ENCODE measurements at places on chromosomes 5 and 9.

DNA sequence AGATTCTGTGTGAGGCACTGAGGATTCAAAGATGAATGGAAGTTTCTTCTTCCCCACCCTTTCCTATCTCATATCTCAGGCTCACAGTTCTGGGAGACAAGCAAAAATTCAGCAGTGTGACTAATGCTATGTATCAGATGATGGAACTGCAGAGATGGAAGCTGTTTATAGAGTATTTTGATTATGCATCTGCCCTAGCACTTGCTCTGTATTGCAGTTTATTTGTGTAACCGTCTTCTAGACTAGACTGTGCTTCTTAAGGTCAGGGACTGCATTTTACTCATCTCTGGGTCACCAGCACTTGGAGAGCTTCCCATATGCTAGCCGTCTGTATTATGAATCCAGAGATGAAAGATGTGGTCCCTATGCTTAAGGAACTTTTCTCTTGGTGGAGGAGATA, 12.6 kb downstream of the CAVIN4 start:
- no peak for DNase-seq

DNA sequence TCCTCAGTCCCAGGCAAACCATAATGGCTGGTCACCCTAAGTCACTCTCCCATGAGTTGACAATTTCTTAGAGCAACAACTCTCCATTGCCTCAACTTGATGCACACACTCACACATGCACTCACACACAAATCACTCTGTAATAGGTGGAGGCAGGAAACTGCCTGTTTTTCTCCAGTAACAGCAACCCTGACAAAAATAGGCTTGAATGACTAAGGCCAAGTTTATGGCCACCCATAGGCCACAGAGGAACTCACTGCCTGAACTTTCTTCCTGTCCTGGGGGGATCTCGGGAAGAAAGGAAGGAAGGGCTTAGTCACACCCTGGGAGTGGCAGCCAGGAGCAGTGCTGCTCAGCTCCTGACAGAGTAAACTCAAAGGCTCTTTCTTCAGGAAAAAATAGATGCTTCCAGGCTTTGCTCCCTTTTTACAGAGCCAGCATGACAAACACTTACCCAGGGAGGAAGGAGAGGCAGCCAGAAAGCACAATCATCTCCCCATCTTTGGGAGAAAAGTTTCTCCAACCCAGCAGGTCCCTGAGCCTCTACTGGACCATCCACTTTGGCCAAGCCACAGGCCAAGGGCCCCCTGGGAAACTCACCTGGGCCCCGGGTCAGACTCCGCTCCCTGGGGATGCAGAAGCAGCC, 368 bp downstream of the SH3TC2 start:
- DNase-seq: no peak

DNA sequence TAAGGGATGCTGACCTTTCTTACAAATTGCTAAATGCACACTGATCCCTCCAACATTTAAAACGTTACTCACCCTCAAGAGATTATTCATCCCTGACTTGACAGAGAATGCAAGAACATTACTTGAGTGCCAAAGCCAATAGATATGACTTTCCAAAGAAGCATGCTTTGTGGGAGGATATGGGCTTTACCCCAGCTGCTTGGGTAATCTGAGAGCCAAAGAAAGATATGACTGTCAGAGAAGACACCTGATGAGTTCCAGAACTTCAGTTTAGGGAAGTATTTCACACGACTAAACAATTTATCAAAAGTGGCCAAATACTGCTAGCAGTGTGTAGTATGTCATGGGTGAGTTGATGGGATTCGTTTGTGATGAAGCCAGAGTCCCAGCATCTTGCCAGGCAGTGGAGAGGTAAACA, 7.4 kb upstream of the SPDL1 start:
- no peak for DNase-seq

DNA sequence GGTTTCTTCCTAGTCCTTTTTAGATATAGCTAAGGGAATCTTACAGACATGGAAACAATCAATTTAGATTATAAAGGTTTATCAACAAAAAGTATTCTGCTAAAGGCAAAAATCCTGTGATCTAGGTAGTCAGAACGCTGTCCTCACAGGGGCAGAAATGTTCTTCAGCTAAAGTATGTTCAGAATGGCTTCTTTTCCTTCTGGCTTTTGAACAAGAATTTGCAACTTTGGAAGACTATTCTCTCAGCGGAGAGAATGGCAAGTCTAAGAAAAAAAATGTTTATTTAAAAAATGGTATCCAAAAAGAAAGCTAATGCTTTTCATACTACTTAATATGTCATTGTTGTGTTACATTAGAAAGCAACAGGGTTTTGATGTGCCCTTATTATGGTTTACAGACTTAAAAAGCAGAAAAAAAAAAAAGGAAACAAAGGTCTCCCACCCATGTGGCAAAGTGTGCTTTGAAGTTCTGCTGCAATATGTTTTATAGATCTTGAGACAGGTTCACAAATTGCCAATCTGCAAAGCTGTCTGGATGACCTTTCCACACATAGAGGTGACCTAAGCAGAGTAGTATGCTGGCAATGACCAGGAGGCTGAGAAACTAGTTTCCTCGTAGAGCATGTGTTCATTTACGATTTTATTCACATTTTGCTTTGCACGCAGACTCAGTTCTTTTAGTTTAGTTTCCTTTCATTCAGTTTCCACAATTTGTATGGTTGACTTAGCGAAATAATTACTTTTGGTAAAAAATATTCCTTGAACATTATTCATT, 45.1 kb upstream of the PJA2 start:
- no peak for DNase-seq

DNA sequence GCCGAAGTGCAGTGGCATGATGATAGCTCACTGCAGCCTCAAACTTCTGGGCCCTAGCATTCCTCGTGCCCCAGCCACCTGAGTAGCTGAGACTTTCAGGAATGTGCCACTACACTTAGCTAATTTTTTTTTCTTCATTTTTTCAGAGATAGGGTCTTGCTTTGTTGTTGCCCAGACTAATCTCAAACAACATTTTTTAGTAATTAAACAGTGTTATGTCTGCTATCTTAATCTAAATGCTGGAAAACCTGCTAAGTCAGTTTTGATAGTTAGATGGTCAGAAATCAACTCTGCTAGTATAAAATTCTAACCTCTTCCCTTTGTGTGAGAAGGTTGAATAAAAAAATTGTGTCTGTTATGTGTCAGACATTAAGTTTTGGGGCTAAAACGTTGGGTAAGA, 12.4 kb downstream of the G3BP1 start:
- no peak for DNase-seq

DNA sequence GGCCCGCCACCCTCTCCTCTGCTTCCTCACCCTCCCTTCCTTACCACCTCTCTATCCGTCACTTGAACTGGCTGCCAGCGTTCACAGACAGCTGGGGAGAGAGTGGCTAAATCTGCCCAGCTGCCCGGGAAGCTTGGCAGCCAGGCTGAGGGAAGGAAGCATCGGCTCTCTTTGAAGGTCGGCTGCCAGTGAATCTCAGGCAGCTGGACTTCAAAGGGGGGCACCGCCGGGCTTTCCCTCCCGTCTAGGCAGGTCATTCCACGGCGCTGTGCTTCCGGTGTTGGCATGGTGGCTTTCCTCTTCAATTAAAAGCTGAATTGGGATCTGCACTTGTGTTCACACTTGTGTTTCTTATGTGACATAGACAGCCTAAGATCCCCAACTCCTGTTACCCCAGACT, 174.0 kb downstream of the GDNF start:
- no peak for DNase-seq
